ENCODE measurements at places on chromosomes 2 and 18.

DNA sequence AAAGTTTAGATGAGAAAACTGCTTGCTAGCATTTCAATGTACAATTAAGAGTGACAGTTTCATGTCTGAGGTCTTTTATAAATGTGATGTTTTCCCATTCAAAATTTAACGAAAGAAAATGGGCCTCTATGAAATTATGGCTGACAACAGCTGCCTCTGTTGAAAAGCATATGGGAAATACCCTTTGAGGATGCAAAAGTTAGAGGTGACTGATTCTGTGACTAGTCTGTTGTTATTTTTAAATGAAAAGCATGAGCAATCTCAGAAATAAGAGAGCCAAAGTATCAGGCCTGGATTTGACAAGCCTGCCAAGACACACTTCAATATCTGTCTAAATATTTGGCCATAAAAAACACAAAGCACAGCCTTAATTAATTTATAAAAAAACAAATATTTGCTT lies 580.8 kb downstream of the ERBB4 start:
- no peak for DNase-seq
- H3K27me3 ChIP-seq: no peaks in the 10 kb centered on the region
- H3K36me3 ChIP-seq: no peaks in the 10 kb centered on the region
- H3K4me3 ChIP-seq: no peak overlapping the region

DNA sequence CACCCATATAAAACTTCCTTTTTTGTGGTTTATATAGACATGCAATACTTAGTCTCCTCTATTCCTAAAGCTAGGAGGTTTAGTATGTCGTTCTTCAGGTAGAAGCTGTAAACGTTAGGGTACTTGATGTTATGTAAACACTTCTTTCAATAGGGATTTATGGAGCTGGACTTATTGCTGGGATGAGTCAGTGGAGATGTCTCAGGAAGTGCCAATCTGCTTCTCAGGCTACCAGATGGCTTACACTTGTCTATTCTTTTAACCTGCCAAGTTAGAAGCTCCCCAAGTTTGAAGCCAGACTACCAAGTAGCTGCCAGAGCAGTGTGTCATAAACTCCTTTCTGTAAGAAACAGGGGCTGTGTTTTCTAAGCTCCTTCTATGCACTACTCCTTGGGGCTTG lies 756.5 kb upstream of the LRRTM1 start:
- H3K4me1 ChIP-seq: no peaks in the 10 kb centered on the region
- no peaks in the 10 kb centered on the region for H3K27me3 ChIP-seq
- H3K36me3 ChIP-seq: no peaks in the 10 kb centered on the region
- no peak for DNase-seq
- no peak overlapping the region for H3K4me3 ChIP-seq
- no peak overlapping the region for H3K27ac ChIP-seq

DNA sequence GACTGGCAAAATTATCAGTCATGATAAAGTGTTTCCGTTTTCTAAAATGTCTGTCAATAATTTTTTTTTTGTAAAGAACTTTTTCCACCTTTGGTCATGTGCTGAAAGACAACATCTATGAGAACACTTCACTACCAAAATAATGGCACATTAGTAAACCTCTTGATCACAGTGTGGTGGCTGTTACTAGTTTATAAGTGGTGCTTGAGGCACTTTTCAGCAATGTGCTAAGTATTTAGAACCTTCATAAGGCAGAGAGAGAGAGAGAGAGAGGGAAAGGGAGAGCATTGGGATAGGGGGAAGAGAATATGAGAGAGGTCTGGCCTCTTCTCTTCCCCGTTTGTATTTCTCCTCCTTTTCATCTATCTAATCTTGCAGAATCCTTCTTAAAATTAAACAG lies 1.1 kb upstream of the NYAP2 start:
- no peak overlapping the region for H3K27ac ChIP-seq
- DNase-seq: no peak

DNA sequence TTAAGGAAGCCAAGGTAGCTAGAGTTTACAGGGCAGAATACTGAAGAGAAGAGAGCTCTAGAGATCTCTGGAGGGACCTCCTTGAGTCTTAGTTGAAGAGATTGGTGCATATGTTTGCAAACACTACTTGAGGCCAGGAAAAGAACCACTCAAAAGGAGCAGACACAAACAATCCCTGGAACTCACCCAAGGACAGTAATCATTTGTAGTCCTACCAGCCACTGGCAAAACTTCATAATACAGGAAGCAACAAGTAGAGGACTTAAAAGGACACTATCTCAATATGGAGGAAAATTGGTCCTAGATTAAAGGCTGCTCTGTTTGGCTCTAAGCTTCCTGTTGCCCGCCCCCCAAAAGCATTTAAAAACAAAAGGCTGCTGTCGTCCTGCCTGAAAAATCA lies 46.9 kb upstream of the UBXN4 start:
- no peak for DNase-seq
- H3K36me3 ChIP-seq: no peaks in the 10 kb centered on the region
- peaks cover 6% of the 10 kb centered on the region for H3K4me1 ChIP-seq

GRCh38 chr2:213818436-213818835 lies 534.2 kb downstream of the SPAG16 start:
- H3K27ac ChIP-seq: no peak overlapping the region
- H3K4me1 ChIP-seq: no peaks in the 10 kb centered on the region
- H3K4me3 ChIP-seq: no peak overlapping the region
- H3K36me3 ChIP-seq: no peaks in the 10 kb centered on the region
- no peak for DNase-seq

DNA sequence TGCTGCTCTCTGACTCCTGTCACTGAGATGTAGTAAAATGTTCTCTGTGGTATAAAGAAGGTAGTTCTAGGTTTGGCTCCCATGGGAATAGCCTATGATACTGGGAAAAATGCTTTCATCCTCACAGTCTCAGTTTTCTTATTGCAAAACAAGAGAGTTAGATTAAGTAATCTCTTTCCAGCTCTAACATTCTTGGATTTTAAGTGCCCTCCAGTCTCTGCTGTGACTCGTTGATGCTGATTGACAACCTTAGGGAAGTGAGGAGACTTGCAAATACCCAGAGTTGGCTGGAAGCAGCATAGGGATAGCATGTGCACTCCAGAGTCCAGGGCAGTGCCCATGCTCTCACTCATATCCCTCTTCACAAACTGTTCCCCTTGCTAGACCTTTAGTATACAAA lies 534.9 kb downstream of the SLC4A3 start:
- H3K4me1 ChIP-seq: no peaks in the 10 kb centered on the region
- no peaks in the 10 kb centered on the region for H3K27me3 ChIP-seq
- DNase-seq: no peak
- H3K4me3 ChIP-seq: no peak overlapping the region

DNA sequence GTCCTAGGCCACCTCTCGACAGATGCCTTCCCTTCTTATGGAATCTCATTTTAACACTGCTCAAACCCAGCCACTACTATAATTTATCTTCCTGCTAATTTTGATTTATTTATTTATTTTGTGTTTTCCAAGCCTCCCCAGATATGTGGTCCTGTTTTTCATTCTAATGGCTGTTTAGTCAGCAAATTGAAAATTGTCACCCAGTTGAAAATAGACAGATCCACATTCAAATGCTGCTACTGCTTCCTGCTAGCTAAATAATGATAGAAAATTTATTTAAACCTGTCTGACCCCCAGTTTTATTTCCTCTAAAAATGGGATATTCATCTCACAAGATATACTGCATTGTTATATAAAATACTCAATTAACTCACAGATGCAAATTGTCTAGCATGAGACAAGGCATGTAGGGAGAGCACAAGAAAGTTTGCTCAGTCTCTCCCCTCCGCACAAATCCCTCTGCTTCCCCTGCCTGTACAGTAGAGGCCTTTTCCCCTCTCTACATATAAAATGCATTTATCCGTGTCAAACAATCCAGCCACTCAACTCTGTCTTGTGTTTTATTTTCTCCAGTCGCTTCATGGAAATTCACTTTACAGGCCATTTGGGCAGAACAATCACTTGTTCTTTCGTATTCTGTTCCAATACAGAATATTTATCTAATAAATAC lies 389.9 kb downstream of the SOX11 start:
- H3K27me3 ChIP-seq: no peaks in the 10 kb centered on the region
- no peak for DNase-seq
- no peak overlapping the region for H3K27ac ChIP-seq
- no peaks in the 10 kb centered on the region for H3K36me3 ChIP-seq
- no peak overlapping the region for H3K4me3 ChIP-seq
- no peaks in the 10 kb centered on the region for H3K4me1 ChIP-seq

- H3K27me3 ChIP-seq: no peaks in the 10 kb centered on the region
- H3K27ac ChIP-seq: no peak overlapping the region
- DNase-seq: no peak
Observed at GRCh38 chr2:119423108-119423444, 8.6 kb upstream of the TMEM37 start.

DNA sequence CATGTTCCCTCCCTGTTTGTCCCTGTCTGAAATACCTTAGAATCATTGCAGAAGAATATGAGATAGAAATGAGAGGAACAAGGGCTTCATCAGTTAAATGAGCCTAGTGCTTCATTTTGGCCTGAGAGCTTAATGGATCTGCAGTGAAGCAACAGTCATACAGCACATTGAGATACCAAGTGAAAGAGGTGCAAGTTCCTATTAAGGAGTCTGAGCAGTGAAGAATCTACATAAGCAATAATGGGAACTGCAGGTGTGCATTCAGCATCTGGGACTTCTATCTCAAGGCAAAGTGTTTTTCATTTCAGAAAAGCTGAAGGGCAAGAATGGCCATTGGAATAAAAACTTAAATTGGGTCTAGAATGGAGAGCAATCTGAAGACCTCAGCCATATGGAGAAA lies 323.2 kb upstream of the SLC39A10 start:
- H3K27me3 ChIP-seq: no peaks in the 10 kb centered on the region
- H3K27ac ChIP-seq: no peak overlapping the region
- H3K4me3 ChIP-seq: no peak overlapping the region
- no peak for DNase-seq
- H3K4me1 ChIP-seq: no peaks in the 10 kb centered on the region

GRCh38 chr2:88521445-88522073 lies 69.1 kb upstream of the FOXI3 start:
- H3K4me1 ChIP-seq: no peaks in the 10 kb centered on the region
- H3K27me3 ChIP-seq: no peaks in the 10 kb centered on the region
- no peaks in the 10 kb centered on the region for H3K36me3 ChIP-seq
- no peak for DNase-seq

DNA sequence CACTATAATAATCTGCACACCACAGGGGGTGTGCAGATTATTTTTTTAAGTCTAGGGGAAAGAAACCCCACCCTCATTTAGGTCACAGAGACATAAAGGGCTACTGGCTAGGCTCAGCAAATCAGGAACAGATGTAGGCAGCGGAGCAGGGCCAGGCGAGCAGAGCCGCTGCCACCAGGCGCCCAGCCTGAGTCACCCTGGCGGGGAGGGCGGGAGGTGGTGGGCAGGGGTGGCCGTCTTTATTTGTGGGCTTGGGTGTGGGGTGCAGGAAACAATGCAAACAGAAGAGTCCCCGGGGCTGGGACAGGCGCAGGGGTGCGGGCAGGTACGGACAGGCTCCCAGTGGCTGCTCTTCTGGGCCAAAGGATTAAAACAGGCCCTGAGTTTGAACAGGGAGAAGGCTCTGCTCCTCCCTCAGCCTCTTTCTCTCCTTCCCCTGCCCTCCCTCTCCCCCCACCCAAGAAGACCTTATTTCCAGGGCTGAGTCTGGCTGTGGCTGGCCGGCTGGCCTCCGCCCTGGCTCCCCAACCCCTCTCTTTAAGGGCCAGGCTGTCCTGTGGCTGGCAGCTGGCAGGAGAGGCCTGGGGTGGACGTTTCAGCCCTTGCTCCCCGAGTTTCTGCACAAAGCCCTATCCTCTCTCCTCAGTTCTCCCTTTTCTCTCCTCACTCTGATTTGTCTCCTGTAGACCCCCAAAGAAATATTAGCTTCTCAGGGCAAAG lies 142.9 kb upstream of the SMAD2 start:
- no peaks in the 10 kb centered on the region for H3K36me3 ChIP-seq
- H3K4me1 ChIP-seq: no peaks in the 10 kb centered on the region
- H3K27ac ChIP-seq: no peak overlapping the region
- DNase-seq: no peak

All from CD4-positive, alpha-beta memory T cell (primary cell).